ENCODE measurements at places on chromosomes 1 and 21.

DNA sequence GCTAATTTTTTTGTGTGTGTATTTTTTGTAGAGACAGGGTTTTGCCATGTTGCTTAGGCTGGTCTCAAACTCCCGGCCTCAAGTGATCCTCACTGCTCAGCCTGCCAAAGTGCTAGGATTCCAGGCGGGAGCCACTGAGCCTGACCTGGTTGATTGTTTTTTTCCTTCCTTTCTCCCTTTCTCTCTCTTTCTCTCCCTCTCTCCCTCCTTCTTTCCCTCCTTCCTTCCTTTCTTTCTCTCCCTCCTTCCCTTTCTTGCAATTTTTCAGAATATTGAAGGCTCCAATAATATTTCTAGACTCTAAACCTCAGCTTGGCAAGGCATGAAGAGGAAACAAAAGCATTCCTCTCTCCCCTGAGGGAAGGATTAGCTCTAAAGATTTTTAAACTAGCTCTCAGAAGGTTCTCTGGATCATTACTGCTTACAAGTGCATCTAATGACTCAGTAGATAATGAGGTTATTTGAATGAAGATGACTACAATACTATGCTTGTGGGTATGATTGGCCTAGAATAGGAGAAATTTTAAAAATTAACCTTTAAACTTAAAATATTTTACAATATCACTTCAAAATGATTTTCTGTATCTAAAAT is 68.5 kb upstream of the GADD45A start:
- no peak for DNase-seq

DNA sequence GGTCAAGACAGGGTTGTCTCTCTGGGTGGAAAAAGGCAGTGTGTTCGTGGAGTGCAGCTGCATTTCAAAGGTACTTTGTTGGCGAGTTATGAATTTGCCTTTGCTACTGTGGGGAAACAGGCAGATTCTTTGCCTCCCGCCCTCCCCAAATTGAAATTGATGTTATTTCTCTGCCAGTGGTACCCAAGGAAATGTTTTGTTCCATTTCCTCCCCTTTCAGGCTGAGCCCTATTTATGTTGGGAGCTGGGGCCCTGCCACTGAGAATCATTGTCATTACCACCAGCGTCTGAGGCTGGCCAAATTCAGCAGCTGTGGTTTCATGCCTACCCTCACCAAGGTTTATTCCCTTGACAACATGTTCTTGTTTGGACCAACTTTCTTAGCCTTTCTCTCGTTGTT is 48.5 kb upstream of the OLIG2 start:
- DNase-seq, result no peak

- no peak for DNase-seq
Observed at GRCh38 chr1:76279101-76279748, 204.7 kb downstream of the ST6GALNAC3 start.

GRCh38 chr21:39120876-39121599 is 62.2 kb downstream of the PSMG1 start:
- DNase-seq, result no peak

DNA sequence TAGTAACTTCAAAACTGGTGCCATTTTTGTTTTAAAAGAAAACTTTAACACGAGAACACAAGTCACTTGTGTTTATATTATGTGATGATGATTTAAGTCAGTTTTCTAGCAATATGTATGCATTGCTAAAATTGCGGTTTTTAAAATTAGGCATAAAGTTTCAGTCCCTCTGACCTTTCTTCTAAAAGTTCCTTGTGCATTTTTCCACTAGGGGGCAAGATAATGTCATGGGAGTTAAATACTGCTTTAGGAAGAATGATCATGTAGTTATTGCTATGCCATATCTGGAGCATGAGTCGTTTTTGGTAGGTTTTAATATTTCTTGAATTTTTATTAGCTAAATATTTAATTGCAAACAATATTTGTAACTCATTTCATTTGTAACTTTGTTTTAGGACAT is 10.7 kb downstream of the CDC7 start:
- no peak for DNase-seq

DNA sequence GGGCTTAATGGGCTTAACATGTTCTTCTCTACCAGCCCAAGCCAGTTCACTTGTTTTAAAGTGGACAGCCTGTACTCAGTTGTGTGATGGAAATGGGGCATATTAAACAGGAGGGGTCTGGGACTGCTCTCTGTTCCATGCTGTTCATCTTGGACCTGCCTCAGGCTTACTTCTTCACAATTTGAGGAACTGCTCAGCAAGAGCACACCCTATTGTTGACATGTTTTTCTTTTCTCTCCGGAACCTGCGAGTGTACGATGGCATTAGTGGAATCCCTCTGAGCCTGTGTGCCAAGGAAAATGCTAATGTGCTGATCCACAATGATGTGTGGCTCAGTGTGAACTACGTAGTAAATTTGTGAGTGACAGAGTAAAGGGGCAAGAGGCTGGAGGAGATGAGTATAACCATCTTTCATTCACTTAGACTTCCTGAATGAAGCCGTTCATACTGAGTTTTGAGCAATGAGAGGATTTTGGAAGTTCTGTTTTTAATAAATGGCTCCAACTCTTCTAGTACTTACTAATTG is 6.9 kb downstream of the AHCYL1 start:
- no peak for DNase-seq

- DNase-seq, result no peak
Observed at GRCh38 chr1:31043631-31044030, 21.9 kb downstream of the PUM1 start.

- DNase-seq, result no peak
Observed at GRCh38 chr21:40556442-40556968, 290.5 kb downstream of the DSCAM start.

- no peak for DNase-seq
Observed at GRCh38 chr1:230992100-230992774, 13.3 kb downstream of the ARV1 start.
